T47D (cell line): ENCODE measurements at places on chromosomes 5 and 9.
A peak's percentile ranks its signal among the peaks of the same experiment; 100 is the strongest.

DNA sequence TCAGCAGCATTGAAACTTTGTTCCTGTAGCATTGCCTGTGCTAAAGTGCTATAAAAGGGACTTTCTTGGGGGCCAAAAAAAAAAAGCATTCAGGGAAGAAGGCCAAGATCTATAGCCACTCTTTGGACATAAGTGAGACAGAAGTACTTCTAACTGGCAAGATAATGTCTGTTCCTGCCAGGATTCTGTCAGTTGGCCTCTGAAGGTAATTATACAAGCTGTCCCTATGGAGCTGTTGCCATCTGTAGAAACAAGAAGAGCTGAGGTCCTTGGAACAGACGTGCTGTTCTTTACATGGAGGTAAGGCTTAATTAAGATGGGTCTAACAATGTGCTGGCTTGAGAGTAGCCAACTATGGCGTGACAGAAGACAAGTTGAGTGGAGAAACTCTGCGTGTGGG, 9.7 kb downstream of the KIF20A start:
- no peak for DNase-seq

DNA sequence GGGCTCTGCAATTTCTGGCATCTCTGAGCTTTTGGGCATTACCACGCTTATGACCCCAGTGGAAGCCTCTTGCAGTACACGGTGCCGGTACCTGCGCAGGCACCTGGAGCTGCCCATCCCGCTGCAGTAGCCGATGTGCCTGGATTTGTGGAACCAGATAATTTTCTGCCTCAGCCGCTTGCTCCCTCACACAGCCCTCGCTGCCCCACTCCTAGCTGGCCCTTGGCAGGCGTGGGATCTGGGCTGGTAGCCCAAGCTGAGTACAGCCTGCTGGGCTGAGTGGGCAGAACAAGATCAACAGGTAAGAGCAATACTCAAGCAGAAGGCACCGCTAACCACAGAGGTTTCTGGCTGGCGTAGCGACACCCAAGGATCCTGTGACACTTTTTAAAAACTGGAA, 1808.8 kb upstream of the ACO1 start:
- no peak for DNase-seq

DNA sequence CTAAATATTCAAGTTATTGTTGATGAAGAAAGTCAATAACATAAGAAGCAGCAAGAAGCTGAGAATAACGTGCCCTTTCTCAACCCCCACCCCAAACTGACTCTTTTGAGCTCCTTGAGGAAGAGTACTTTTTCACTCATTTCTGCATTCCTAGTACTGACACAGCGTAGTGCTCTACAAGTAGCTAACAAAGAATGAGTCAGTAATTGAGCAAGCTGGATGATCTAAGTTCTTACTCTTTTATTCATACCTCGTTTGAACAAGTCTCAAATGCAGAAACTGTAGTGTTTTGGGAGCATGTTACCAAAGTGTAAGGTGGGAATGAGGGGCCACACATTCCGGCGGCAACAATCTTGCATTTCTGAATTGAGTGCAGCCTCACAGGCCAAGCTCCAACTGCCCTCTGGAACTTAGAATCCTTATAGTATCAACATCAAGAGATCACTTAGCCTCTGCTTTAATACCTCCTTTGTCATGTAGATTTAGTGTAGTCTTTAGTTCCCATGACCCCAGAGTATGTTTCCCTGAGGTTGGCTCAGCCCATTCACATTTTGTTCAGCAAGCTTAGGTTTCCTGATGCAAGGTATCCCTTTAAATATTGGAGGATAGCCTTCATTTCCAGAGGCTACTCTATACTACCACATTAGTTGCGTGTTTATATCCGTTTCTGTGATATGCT, 152.0 kb downstream of the PRR16 start:
- DNase-seq = no peak

GRCh38 chr5:54743997-54744788, 226.6 kb downstream of the SNX18 start:
- DNase-seq = peak; percentile 16

DNA sequence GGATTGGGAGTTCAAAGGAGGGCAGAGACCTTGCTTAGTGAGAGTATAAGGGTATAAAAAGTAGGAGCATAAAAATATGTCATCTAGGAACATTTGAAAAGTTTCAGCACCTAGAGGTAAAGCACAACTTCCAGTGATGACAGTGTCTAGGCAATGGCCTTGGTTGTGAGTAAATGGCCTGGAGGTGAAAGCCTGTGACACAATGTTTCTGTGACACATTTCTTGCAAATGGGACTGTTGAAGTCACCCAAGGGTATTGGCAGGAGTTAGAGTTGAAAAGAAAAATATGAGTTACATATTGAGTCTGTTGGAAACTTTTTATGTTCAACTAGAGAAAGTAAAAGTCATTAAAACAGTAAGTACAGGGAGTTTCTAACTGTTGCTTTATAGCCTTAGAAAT, 14.8 kb downstream of the C5orf47 start:
- DNase-seq = no peak

DNA sequence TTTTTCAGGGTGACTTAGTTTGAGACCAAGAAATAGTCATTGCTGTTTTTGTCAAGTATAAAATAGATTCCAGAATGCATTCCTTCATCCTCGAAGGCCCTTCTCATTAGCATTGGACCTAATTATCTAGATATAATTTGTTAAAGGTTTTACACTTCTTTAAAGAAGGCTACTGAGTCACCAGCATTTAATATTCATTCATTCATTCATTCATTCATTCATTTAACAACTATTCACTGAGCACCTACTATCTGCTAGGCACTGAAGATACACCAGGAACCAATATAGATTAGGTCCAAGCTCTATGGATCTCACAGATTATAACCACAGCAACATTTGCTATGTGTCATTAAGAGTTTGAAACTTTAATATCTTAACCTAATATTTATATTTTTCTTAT, 11.1 kb upstream of the REEP5 start:
- DNase-seq = no peak

- no peak for DNase-seq
Observed at GRCh38 chr9:135561391-135562234, at the start of gene PAEP. Gene PAEP (plus strand): TSS chr9:135561756.

DNA sequence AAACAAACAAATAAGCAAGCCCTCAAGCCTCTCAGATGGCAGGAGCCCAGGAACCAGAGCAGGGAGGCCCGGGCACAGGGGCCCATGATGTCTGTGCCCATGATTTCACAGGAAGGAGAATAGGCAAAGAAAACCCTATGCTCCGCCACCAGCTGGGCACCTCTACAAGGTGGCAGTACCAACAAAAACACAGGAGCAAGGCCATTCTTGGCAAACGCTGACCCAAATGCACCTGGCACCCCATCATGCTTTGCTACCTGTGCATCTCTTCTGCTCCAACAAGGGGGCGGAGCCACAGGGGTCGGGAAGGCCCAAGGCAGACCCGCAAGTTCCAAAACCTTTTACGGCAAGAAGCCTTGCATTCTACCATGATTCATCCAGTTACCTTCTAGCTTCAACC, 3.1 kb downstream of the BRD3 start:
- no peak for DNase-seq

DNA sequence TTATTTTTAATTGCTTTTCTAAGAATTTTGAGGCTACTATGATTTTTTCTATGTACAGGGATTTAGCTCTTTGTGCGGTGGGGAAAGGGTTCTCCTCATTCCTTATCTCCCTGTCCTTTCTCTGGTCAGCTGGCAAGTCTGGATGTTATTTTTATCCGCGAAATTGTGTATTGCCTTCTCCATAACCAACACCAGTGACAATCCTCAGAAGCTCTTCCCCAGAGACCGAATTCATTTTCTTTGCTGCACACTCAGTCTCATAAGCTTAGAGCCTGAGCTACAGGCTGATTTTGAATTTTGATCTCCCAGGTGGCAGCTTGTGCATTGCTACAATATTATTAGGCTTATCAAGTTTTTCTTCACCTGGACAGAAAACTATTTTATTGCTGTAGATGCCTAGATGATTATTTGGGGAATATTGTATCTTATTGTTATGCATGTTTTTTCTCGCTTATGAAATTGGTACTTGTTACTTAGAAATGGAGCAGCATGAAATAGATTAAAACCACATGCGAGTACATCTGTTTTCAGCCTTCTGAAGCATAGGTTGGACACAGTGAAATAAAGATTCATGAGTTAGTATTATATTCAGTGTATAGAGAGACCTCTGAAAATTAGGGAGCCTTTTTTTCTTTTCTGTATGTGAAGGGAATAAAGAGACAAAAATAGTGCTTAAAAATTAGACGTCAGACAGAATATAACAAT, 27.3 kb downstream of the CPEB4 start:
- DNase-seq = no peak
